H9 (cell line): ENCODE measurements at places on chromosomes 13 and 19. TPM values are rescaled to one million over a fixed set of nuclear protein-coding genes. Genes with fewer than 3 reads are reported as not detected.

GRCh38 chr13:87554045-87554444 is 117.1 kb upstream of the SLITRK5 start:
- no peak overlapping the region for H3K4me3 ChIP-seq
- H3K27ac ChIP-seq, result no peak overlapping the region

GRCh38 chr19:1090731-1091543 is 4.2 kb downstream of the POLR2E start:
- DNase-seq, result no peak
- H3K4me1 ChIP-seq, result no peaks in the 10 kb centered on the region; the same call in 1 of the 2 replicates
- no peaks in the 10 kb centered on the region for H3K27me3 ChIP-seq
- no peak overlapping the region for H3K4me3 ChIP-seq
- H3K27ac ChIP-seq, result no peak overlapping the region

- H3K27ac ChIP-seq, result no peak overlapping the region
- H3K36me3 ChIP-seq, result no peaks in the 10 kb centered on the region
- H3K27me3 ChIP-seq, result no peaks in the 10 kb centered on the region
- H3K4me1 ChIP-seq, result no peaks in the 10 kb centered on the region
- H3K4me3 ChIP-seq, result no peak overlapping the region
These were observed 6.9 kb upstream of the HTR2A start for GRCh38 chr13:46903748-46904147.

GRCh38 chr13:27133889-27134288 is 37.7 kb downstream of the USP12 start:
- no peak overlapping the region for H3K4me3 ChIP-seq
- no peak for DNase-seq
- peaks cover 8% of the 10 kb centered on the region for H3K36me3 ChIP-seq
- H3K4me1 ChIP-seq, result peaks cover 7% of the 10 kb centered on the region

DNA sequence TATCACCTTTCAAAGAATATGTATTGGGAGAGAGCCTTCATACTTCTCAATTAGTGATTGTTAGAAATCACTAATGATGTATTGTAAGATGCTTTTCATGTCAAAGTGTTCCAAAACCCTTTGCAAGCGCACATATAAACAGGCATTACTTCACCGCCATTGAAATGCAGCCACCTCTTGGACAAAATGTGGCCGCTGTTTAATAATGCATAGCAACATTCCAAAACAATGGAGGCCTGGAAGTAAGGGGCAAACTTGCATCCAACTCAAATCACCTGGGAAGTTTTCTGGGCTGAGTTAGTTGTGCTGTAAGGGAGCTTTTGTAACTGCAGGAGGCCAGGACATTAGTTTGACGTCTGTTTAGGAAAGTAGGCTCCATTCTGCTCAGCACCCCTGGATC is 438.1 kb downstream of the FGF9 start:
- H3K4me3 ChIP-seq, result no peak overlapping the region
- no peaks in the 10 kb centered on the region for H3K4me1 ChIP-seq
- H3K27me3 ChIP-seq, result no peaks in the 10 kb centered on the region
- no peak for DNase-seq

DNA sequence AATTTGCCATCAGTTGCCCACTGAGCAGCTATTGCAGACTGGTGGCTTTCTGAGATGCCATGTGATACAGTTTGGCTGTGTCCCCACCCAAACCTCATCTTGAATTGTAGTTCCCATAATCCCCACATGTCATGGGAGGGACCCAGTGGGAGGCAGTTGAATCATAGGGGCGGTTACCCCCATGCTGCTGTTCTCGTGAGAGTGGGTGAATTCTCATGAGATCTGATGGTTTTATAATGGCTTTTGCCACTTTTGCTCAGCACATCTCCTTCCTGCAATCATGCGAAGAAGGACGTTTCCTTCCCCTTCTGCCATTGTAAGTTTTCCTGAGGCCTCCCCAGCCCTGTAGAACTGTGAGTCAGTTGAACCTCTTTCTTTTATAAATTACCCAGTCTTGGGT is 34.8 kb upstream of the ANKRD10 start:
- no peak overlapping the region for H3K27ac ChIP-seq
- no peaks in the 10 kb centered on the region for H3K36me3 ChIP-seq
- DNase-seq, result no peak
- no peak overlapping the region for H3K4me3 ChIP-seq

- H3K27ac ChIP-seq, result no peak overlapping the region
- no peaks in the 10 kb centered on the region; the same call in 2 of the 3 replicates for H3K36me3 ChIP-seq
- DNase-seq, result no peak
- H3K27me3 ChIP-seq, result no peaks in the 10 kb centered on the region
These were observed 27.9 kb upstream of the EDNRB start for GRCh38 chr13:77946522-77946921.

GRCh38 chr13:75907044-75907443 is 270.9 kb downstream of the LMO7 start:
- no peak for DNase-seq
- H3K4me3 ChIP-seq, result no peak overlapping the region; the same call in 2 of the 3 replicates
- H3K36me3 ChIP-seq, result no peaks in the 10 kb centered on the region

- no peaks in the 10 kb centered on the region for H3K36me3 ChIP-seq
- DNase-seq, result no peak
- no peaks in the 10 kb centered on the region for H3K4me1 ChIP-seq
- H3K27ac ChIP-seq, result no peak overlapping the region
These were observed 25.9 kb upstream of the FNDC3A start for GRCh38 chr13:48949566-48950500.

GRCh38 chr13:45472171-45472705 is 7.5 kb downstream of the COG3 start:
- H3K4me1 ChIP-seq, result no peaks in the 10 kb centered on the region
- H3K4me3 ChIP-seq, result no peak overlapping the region
- no peaks in the 10 kb centered on the region for H3K36me3 ChIP-seq

DNA sequence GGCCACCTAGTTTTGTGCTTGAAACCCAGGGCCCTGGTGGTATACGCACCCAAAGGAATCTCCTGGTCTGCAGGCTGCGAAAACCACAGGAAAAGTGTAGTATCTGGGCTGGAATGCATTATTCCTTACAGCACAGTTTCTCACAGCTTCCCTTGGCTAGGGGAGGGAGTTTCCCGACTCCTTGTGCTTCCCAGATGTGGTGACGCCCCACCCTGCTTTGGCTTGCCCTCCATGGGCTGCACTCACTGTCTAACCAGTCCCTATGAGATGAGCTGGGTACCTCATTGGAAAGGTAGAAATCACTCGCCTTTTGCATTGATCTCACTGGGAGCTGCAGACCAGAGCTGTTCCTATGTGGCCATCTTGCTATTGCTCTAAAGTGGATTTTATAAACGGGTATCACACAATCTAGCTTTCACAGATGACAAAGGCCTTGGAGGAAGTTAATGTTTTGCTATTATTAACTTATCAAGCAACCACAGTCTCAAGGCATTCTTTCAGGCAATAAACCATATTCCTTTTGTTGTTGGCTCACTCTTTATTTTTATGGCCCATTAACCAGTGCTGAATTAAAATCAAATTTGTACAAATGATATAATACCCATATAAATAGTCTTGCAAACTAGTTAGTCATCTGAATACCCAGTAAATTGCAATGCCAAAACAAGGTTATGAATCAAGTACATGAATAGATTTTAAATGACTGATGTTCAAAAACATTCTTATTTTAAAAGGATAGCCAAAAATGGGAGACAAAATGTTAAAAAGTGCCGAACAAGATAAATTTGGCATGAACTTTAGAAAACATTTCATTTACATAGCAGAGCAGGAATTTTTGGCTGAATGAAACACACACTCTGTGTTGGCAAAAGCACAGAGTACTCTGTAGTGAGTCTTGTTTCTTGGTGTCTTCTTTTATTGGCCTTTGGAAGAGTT is 475.4 kb upstream of the ARGLU1 start:
- H3K36me3 ChIP-seq, result 0 out of 2 replicates have a peak, but pooled peaks cover 5% of the 10 kb centered on the region
- H3K4me3 ChIP-seq, result no peak overlapping the region
- no peaks in the 10 kb centered on the region for H3K4me1 ChIP-seq
- no peak for DNase-seq

DNA sequence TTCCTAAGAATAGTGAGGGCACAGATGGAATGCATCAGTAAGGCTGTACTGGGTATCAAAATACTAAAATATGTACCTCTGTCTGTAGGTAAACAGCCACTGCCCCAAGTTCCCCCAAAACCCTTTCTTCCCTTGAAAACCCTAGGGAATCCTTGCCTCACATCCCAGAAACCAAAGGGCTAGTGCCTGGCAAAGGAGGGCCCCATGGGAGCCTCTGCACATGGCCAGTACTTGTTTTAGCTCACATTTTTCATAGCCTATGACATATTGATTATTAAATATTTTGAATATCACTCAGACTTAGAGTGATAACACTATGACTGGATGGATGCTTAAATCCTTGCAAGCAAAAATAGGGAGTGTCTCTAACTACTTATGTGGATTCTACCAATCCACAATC is 237.1 kb downstream of the LHFPL6 start:
- no peaks in the 10 kb centered on the region; the same call in 2 of the 3 replicates for H3K36me3 ChIP-seq
- no peaks in the 10 kb centered on the region for H3K4me1 ChIP-seq
- H3K4me3 ChIP-seq, result no peak overlapping the region
- H3K27me3 ChIP-seq, result no peaks in the 10 kb centered on the region
- no peak for DNase-seq
- no peak overlapping the region for H3K27ac ChIP-seq

- H3K36me3 ChIP-seq, result peaks cover 2% of the 10 kb centered on the region; the same call in 1 of the 2 replicates
- no peak within 1 kb of the TSS for H3K27ac ChIP-seq
- H3K4me1 ChIP-seq, result no peaks in the 10 kb centered on the region; the same call in 1 of the 2 replicates
- no peaks in the 10 kb centered on the region for H3K27me3 ChIP-seq
- peak; percentile 77 for DNase-seq
These were observed at the start of gene PRKCG for GRCh38 chr19:53881482-53882390. TSS of gene PRKCG (plus strand) at chr19:53882197. CDS start at chr19:53882495, 298 bp downstream.

DNA sequence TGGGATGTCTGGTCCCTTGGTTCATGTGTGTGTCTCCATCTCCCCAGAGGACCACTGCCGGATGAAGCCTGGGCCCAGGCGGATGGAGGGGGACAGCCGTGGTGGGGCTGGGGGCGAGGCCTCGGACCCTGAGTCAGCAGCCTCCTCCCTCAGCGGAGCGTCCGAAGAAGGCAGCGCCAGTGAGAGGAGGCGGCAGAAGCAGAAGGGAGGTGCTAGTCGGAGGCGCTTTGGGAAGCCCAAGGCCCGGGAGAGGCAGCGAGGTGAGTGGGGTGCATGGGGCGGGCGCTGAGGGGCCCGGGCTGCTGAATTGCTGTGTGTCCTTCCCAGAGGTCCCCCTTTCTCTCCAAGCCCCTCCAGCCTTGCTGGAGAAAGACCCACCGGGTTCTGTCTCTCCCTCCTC is 3.2 kb downstream of the CCDC106 start:
- H3K4me1 ChIP-seq, result no peaks in the 10 kb centered on the region
- no peak for DNase-seq
- peaks cover 6% of the 10 kb centered on the region; the same call in 2 of the 3 replicates for H3K36me3 ChIP-seq
- no peaks in the 10 kb centered on the region for H3K27me3 ChIP-seq

DNA sequence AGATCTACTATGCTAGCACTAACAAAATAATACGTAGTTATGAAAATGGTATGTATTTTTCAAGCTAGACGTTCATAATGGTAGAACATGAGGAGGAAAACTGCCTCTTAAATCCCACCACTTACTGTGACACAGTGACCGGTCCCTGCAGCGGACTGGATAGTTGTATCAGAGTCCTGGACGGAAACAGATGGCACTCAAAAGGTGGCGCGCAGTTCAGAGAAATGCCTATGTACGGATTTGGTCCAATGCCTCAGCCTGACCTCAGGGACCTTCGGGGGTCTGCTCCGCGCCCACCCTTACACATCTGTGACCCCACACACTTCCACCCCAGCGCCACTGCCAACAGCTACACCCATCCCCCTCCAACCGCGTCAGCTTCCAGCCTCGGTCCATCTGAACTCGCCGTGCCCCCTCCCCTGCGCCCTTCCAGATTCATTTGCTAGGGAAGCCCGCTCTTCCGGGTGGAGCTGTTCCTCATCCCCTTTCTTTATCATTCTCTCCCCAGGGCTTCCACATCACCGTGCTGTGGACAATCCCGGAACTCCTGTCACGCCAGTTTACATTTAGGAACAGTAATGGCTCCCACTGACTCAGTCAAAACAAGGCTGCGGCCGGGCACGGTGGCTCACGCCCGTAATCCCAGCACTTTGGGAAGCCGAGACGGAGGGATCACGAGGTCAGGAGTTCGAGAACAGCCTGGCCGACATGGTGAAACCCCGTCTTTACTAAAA is 792 bp upstream of the LENG8 start:
- peak overlapping the region; percentile 97 for H3K4me3 ChIP-seq
- no peaks in the 10 kb centered on the region for H3K27me3 ChIP-seq
- peaks cover 29% of the 10 kb centered on the region for H3K36me3 ChIP-seq
- H3K27ac ChIP-seq, result no peak overlapping the region

GRCh38 chr13:45895881-45896280 is 44.3 kb upstream of the SIAH3 start:
- H3K4me3 ChIP-seq, result no peak overlapping the region
- no peaks in the 10 kb centered on the region for H3K27me3 ChIP-seq
- no peak overlapping the region for H3K27ac ChIP-seq
- DNase-seq, result no peak

DNA sequence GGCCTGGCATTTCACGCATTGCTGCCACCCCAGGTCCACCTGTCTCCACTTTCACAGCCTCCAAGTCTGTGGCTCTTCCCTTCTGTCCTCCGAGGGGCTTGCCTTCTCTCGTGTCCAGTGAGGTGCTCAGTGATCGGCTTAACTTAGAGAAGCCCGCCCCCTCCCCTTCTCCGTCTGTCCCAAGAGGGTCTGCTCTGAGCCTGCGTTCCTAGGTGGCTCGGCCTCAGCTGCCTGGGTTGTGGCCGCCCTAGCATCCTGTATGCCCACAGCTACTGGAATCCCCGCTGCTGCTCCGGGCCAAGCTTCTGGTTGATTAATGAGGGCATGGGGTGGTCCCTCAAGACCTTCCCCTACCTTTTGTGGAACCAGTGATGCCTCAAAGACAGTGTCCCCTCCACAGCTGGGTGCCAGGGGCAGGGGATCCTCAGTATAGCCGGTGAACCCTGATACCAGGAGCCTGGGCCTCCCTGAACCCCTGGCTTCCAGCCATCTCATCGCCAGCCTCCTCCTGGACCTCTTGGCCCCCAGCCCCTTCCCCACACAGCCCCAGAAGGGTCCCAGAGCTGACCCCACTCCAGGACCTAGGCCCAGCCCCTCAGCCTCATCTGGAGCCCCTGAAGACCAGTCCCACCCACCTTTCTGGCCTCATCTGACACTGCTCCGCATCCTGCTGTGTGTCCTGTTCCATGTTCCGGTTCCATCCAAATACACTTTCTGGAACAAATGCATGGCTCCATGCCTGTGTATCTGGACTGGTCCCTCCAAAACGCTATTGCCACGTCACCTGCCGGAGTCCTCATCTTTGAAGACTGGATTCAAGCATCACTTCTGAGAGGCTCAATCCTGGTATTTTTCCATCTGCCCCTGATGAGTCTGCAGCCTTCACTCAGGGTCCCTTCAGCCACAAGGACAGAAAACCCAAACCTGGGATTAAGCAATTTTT is 10.7 kb upstream of the DHDH start:
- no peak overlapping the region for H3K4me3 ChIP-seq
- peaks cover 39% of the 10 kb centered on the region for H3K36me3 ChIP-seq

Gene ZNF575
- not detected in 2 replicates for total RNA-seq

Gene GRK1
- total RNA-seq, result 0.31 and 0.83 TPM in 2 replicates

Gene NOTCH3
- 164 and 165 TPM in 2 replicates for total RNA-seq

Gene NCR1
- 1.4 and 2.0 TPM in 2 replicates for total RNA-seq

Gene IZUMO1
- total RNA-seq, result 2.6 and 3.7 TPM in 2 replicates
